ENCODE measurements at places on chromosomes 2 and 18. TPM values are rescaled to one million over a fixed set of nuclear protein-coding genes. Genes with fewer than 3 reads are reported as not detected.

DNA sequence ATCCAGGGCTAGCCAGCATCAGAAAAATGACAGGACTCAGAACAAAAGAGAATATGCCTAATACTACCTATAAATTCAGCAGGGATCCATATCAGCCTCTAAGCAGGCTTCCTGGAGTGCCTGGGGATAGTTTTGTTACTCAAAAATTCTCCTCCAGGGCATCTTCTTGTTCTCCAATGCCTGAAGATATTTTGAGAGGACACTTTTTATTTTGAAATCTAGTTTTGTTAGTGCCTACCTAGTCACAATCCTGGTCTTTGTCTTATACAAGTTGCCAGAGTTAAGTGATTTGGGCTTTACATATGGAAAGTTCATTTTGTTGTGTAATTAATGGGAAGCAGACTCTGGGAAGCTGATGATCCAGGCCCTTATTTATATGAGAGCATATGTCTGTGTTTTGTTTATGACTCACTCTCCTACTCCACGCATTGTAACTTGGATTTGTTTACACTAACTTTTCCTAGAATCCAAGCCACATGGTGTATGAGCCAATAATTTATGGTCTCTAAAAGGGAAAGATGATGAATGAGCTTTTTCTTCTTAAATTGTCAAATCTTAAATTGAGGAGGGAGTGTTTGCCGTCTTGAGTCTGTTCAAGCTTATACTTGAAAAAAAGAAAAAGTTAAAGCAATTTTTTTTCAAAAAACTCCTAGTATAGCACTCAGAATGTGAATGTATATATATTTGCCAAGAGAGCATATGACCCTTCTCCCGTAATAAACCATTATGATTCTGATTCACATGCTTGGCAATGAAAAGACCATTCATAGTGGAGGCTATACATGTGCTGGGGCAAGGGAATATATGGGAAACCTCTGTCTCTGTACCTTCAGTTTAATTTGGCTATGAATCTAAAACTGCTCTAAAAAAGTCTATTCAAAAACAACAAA, 370.3 kb downstream of the SETBP1 start:
- peak; percentile 80 for DNase-seq

Gene ACOXL
- polyA plus RNA-seq: not detected

GRCh38 chr2:233219848-233220247, 31.6 kb upstream of the ATG16L1 start:
- DNase-seq: no peak

DNA sequence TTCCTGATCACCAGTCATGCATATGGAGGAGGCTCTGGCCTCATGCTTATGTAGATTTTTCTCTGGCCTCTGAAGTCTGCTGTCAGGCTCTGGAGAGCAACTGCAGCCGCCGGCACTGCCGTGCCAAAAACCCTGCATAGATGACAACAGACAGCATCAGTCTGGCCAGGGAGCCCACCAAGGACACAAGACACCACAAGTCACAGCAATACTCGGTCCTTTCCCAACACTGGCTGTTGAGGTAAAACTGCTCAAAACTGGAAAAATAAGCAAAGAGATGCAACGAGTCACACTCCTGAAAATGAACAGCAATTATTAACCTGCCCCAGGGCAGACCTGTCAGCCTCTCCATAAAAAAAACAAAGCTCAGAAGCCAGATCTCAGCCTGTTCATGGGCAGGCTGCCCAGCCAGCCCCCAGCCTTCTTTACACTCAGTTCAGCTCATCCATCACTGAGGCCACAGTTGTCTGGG, 186.0 kb upstream of the RAB6C start:
- no peak for DNase-seq

Gene WNT6
- not detected for polyA plus RNA-seq

DNA sequence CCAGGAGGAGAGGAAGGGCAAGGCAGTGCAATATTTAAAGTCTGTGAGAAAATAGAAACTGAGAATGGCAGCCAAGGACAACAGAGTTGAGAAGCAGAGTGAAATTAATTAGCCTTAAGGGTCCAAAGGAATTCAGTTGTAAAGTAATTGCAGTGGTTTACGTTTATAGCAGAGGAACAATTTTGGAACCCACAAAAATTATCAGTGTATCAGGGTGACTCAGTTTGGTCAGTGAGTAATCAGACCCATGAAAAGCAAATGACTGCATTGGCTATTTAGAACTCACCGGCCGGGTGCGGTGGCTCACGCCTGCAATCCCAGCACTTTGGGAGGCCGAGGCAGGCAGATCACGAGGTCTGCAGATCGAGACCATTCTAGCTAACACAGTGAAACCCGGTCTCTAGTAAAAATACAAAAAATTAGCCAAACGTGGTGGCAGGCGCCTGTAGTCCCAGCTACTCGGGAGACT, 245.8 kb upstream of the SLC39A10 start:
- DNase-seq: no peak

Gene FOXI3
- not detected for polyA plus RNA-seq

DNA sequence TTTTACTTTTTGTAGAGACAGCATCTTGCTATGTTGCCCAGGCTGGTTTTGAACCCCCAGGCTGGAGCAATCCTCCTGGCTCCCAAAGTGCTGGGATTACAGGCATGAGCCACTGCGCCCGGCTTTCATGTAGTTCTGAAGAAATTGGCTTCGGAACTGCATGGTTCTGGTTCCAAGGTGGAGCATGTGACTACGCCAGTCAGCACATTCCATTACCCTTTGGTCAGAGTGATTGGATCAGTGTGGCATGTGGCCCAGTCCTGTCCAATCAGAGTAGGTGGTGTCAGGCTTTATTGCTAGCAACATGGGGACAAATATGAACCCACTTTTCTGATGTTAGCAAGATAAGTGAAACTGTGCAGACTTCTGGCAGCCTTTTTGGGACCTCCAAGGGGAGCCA, 16.3 kb upstream of the ATOH8 start:
- DNase-seq: peak; percentile 61

GRCh38 chr2:182228073-182228473, 198.8 kb downstream of the PDE1A start:
- no peak for DNase-seq

- no peak for DNase-seq
Measured at GRCh38 chr2:124301915-124302314, 276.8 kb downstream of the CNTNAP5 start.

DNA sequence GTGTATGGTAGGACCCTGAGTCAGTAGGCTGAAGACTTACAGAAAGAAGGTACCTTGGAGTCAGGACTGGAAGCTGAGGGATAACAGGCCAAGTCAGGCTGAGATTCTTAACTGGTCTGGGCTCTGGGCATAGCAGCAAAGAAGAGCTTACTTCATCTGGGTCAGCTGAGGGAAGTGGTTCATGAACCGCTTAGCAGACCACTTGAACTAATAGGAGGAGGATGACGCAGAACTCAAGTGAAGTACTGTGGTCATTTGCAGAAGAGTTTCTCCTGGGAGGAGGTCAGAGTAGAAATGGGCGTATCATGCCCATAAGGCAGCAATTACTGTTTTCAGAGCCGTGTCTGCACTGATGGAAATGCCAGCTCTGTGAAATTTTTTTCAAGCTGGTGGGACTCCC, 164.5 kb downstream of the LCLAT1 start:
- no peak for DNase-seq

GRCh38 chr2:3596901-3597417, 2.0 kb downstream of the COLEC11 start:
- DNase-seq: no peak

- no peak for DNase-seq
Measured at GRCh38 chr2:175854665-175855064, 147.4 kb downstream of the LNPK start.

DNA sequence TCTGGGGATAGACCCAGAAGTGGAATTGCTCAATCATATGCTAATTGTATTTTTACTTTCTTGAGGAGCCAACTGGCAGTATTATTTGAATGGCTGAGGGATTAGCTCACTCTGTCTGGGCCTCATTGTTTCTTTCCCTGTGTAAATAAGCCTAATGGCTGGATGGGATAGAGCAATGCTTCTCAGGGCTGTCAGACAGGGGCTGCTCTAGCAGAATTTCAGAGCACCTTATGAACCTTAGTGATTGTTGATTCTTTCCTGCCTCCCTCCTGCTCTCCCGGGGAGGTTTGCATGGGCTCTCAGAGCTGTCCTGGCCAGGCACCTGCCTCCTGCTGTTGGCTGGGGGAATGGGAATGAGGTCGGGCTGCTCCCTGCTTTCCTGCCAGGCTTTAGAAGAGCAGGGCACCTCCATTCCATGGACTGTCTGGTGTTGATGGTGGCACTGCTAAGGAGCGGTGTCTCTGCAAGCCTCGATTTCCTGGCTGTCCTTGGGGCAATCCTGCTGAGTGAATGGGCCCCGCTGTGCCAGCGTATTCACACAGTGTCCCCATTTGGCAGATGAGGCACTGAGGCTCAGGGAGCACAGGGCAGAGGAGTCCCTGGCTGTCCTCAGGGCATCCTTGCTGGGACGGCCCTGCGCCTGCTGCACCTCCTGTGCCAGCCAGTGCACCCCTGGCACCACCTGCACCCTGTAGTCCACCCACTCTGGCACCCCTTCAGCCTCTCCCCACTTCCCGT, 468.2 kb upstream of the HS6ST1 start:
- DNase-seq: no peak

DNA sequence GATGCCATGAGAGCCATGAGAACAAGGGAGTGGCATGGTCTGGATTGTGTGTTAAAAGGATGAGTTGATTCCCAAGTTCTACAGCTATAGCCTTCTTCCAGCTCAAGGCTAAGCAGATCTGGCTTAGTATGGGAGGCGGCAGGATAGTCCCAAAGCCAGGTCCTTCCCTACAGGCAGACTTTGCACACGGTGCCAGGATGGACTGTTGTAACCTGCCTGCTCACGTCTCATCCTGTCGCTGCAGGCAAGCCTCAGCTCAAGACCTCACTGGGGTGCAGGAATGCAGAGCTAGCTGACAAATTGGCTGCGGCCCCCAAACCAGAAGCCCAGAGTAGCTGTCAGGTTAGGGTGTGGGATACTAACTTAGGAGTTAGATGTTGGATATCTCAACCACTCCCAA, 28.8 kb upstream of the IGFBP5 start:
- DNase-seq: no peak

Gene TUBA4B
- not detected for polyA plus RNA-seq

GRCh38 chr18:59267503-59268126, 5.6 kb downstream of the RAX start:
- DNase-seq: no peak

Gene C1QL2
- not detected for polyA plus RNA-seq

Gene CFC1
- polyA plus RNA-seq: not detected

GRCh38 chr2:174623690-174624089, 26.1 kb upstream of the WIPF1 start:
- no peak for DNase-seq

DNA sequence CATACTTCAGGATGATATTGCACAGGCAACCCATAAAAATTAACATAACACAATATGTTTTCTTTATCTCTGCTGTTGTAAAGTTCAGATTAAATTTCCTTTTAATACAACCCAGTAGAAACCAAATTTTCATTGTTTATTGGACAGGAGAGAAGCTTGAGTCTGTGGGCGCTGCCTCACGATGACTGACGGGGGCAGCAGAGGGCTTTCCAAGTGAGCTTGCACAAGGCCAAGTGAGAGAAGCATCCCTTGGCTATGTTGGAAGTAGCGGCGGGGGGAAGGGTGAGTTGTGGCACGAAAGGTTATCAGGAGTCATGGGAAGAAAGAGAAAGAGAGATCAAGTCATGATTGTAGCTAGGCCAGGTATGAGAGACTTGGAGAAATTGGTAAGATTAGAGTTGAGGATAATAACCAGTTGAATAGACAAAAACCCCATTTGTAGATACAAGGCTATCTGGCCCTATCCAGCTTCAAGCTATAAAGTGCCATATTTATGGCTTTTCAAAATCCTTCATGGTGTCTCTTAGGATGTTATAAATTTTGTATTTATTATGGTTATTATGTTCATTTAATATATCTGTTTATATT, 413.7 kb upstream of the FAM98A start:
- DNase-seq: peak; percentile 1

Gene KRTCAP3
- 0.60 TPM for polyA plus RNA-seq

Gene CPLX4
- polyA plus RNA-seq: not detected

DNA sequence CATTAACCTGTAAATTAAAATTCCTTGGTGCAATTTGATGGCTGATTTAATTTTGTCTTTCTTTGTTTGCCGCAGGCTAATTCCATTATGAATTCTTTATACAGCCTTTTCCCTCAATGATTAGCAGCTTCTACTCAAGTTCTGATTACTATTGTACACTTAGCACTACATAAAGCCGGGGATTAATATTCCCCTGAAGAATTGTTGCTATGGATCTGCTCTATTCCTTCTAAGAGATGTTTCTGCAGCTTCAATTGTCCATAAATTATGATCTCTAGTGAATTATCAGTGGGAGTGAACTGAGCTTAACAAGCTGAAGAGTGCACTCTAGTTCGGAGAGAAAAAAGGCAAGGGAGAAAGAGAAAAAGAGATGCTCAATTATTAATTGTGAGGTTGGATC, 433.7 kb upstream of the SPRED2 start:
- no peak for DNase-seq

DNA sequence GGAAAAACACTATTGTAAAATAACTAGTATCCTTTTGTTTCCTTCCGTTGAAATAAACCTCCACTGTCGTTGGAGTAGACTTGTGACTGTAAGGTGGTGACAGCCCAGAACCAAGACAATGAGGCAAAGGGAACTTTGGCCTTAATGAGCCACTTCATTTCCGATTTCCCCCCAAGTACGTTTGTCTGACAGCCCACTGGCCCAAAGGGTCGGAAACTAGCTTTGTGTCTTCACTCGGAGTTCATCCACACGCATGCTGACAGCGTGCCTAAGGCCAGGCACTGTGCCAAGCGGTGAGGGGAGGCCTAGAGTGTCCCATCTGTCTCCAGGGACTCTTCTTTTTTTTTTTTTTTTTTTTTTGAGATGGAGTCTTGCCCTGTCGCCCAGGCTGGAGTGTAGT, 21.0 kb downstream of the HJURP start:
- DNase-seq: no peak

- DNase-seq: no peak
Measured at GRCh38 chr2:183248866-183249567, 124.8 kb downstream of the NUP35 start.

Data from AG04450 (cell line).